Stimulated activated CD8-positive, alpha-beta memory T cell treated with anti-CD3 and anti-CD28 coated beads, Interleukin-4, amount 100 ng/mL, for 1 hour (primary cell): ENCODE measurements at places on chromosomes 4 and X.

DNA sequence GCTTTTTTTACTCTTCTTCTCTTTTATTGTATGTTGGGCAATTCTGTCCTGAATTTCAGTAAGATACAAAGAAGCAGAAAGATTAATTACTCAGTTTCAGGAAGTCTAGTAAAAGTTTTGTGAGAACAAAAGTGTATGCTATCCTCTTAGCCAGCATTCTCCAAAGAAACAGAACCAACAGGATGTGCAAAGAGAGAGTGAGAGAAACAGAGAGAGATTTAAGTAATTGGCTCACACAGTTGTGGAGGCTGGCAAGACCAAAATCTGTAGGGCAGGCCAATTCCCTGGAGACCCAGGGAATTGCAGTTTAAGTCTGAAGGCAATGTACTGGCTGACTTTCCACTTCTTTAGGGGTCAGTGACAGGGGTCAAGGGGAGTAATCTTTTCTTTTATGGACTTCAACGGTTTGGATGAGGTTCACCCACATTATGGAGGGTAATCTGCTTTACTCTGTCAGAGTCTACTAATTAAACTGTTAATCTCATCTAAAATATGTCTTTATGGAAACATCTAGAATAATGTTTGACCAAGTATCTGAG lies 59.2 kb upstream of the SLC39A8 start:
- DNase-seq, result no peak

DNA sequence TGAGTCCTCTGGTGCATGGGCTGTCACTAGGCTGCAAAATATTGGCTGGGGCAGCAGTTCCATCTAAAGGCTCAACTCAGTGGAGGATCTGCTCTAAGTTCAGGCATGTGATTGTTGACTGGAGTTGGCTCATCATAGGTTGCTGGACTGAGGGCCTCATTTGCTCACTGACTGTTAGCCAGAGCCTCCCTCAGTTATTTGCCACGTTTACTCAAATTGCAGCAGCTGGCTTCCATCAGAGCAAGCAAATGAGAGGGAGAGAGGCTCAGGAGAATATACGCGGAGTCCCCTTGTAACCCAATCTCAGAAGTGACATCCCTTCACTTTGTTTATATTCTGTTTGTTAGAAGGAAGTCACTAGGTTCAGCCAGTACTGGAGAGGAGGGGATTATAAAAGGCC lies 54.1 kb downstream of the BMP3 start:
- DNase-seq, result no peak

GRCh38 chr4:36351082-36351666 lies 69.8 kb downstream of the DTHD1 start:
- peak; percentile 46 for DNase-seq

DNA sequence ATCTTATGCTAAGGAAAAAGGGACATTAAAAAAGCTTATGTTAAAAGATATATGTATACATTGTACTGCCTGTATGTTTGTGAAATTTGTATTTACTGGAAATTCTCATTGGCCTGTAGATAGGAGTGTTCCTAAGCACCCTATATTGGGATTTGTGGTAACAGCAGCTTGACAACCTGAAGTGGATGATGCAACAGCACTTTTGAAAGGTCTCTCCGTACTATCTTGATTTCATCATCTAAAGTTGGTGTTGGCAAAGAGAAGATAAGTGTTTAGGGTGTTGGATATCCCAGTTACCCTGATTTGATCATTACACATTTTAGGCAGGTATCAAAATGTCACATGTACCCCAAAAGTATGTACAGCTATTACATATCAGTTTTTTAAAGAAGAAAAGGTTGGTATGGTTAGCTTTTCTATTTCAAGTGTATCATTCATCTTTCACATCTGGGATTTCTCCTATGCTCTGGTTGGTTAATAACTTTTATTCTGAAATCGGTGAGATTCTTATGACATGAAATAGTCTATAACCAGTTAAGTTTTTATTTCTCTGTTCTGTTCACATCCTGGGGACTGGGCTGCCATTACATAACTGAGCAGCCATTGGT lies 10.3 kb downstream of the HADH start:
- no peak for DNase-seq

GRCh38 chr4:76016393-76016792 lies 6.9 kb downstream of the CXCL10 start:
- DNase-seq, result no peak

- DNase-seq, result no peak
Observed at GRCh38 chr4:11471046-11471441, 42.4 kb upstream of the HS3ST1 start.

- DNase-seq, result no peak
Observed at GRCh38 chr4:33649471-33649870, 2594.8 kb downstream of the ARAP2 start.

GRCh38 chrX:72479324-72480274 lies 93.0 kb downstream of the HDAC8 start:
- DNase-seq, result no peak
